Kidney glomerular epithelial cell (primary cell): ENCODE measurements at places on chromosomes 6 and 20.

DNA sequence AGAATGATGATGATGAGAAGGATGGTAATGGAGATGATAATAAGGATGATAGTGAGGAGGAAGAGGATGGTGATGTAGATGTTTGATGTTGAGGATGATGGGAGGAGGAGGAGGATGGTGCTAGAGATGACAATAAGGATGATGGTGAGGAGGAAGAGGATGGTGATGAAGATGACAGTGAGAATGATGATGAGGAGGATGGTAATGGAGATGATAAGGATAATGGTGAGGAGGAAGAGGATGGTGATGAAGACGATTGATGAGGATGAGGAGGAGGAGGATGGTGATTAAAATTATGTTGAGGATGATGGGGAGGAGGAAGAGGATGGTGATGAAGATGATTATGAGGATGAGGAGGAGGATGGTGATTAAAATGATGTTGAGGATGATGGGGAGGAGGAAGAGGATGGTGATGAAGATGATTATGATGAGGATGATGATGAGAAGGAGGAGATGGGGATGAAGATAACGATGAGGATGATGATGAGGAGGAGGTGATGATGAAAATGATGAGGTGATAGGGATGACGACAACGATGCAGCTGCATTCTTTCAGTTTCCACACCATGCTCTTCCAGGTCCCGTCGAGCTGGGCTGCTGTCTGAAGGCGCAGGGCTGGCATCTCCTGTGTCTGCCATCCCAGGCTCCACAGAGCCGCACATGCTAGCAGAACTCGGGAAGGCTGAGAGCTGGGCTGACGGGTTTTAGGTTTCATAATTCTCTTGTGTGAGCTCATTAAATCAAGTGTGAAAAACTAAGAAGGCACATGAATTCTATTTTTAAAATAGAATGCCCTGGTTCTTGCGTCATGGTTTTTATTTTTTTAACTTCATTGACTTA is 274.9 kb downstream of the SMOC2 start:
- no peak for DNase-seq

DNA sequence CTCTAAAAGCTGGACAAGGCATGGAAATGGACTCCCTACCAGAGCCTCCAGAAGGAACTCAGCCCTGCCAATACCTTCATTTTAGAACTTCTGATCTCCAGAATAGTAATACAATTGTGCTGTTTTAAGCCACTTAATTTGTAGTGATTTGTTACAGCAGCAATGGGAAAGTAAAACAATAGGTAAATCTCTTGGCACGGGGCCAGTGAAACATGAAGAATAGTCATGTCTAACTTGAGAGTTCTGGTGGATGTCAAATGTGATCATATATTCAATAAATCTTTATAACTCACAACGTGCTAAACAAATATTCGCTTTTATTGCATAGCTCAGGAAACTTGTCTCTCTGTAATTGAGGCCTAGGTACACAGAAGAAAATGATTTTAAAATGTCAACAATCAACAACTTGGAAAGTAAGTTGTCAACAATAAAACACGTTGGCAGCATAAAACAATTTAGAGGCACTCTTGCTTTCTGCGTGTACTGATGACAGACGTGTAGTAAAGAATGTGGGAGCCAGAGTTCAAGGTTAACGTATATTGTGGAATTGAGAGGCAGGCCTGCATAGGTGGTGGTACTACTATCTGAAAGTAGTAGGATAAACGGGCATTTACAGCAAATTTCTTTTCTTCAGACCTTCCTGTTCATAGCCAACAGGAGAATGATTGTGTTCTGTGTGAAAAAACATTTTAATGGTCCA is 140.5 kb upstream of the OPRM1 start:
- no peak for DNase-seq

- peak; percentile 24 for DNase-seq
Measured at GRCh38 chr6:105209950-105210706, 30.3 kb upstream of the POPDC3 start.

DNA sequence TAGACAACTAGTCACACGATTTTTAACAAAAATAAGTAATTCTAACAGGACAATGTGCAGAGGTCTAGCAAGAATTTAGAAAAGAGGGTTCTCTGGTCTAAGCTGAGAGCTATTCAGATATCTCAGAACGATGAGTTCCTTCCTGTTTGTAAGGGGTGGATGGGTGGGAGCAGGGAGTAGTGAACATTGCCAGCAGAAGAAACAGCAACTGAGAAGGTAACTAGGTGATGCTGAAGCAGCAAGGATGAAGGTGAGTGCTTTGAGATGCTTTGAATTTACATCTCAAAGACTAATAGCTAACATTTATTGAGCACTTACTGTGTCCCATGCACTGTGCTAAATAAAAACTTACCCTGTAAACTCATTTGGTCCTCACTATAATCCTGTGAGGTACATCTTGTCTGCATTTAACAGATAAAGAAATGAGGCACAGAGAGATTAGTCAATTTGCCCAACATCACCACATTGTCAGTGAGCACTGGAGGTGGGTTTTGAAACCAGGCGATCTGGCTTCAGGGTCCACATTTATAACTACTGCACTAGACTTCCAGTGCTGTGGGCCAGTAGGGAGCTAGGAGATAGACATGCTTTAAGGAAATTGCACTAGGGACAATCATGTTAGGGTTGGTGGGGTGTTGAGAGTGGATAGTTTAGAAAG is 15.7 kb downstream of the BRD2 start:
- no peak for DNase-seq

DNA sequence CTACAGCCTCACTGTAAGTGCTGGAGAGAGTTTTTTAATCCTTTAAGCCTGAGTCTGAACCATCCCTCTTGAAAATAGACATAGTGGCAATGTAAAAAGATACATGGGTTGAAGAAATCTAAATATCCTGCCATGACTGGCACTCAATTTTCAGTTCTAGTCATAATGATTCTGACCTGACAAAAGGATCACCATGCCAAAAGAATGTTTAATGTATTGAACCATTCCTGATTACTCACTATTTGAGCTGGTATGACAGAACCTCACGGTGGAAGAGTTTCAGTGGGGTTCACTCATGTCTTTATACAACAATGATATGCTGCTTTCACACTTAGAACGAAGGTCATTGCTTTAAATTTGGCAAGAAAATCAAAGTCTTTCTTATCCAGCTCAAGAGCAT is 93.4 kb downstream of the HIVEP2 start:
- DNase-seq: no peak

- DNase-seq: no peak
Measured at GRCh38 chr6:106617302-106617701, 12.0 kb downstream of the RTN4IP1 start.

- no peak for DNase-seq
Measured at GRCh38 chr6:114428341-114428740, 85.5 kb upstream of the HS3ST5 start.

DNA sequence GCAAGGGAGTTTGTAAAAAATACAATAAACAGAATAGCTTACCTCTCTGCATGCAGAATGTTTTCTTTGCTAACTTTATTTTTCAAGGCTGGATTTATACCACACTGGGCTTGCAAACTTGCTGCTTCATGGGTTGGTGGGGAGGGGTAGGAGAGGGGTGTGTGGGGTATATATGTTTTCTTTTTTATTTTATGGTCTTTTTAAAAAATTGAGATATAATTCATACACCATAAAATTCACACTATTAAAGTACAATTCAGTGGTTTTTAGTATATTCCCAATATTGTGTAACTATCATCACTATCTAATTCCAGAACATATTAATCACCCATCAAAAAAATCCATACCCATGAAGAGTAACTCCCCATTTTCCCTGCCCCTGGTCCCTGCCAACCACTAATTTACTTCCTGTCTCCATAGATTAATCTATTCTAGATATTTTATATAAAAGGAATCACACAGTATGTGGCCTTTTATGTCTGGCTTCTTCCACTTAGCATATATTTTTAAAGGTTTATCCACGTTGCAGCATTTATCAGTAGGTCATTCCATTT is 14.3 kb upstream of the TRPC4AP start:
- DNase-seq: no peak
